ENCODE measurements at places on chromosomes 2 and 18. TPM values are rescaled to one million over a fixed set of nuclear protein-coding genes. Genes with fewer than 3 reads are reported as not detected.

PER2 gene
- 2.2 TPM for total RNA-seq

AGPS gene
- 66.6 TPM for total RNA-seq

FAM117B gene
- 2.4 TPM for total RNA-seq

WDR12 gene
- total RNA-seq, result 206 TPM

ARHGEF33 gene
- total RNA-seq, result not detected

ANKRD62 gene
- 0.29 TPM for total RNA-seq

CCDC142 gene
- total RNA-seq, result 10.9 TPM

DNA sequence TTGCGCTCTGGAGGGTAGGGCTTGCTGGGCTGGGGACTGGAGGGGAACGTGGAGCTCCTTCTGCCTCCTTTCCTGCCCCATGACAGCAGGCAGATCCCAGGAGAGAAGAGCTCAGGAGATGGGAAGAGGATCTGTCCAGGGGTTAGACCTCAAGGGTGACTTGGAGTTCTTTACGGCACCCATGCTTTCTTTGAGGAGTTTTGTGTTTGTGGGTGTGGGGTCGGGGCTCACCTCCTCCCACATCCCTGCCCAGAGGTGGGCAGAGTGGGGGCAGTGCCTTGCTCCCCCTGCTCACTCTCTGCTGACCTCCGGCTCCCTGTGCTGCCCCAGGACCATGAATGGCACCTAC is 4.3 kb downstream of the GPR35 start:
- DNase-seq, result no peak

- DNase-seq, result no peak
Observed at GRCh38 chr2:106096299-106097037, 97.6 kb downstream of the UXS1 start.

DNA sequence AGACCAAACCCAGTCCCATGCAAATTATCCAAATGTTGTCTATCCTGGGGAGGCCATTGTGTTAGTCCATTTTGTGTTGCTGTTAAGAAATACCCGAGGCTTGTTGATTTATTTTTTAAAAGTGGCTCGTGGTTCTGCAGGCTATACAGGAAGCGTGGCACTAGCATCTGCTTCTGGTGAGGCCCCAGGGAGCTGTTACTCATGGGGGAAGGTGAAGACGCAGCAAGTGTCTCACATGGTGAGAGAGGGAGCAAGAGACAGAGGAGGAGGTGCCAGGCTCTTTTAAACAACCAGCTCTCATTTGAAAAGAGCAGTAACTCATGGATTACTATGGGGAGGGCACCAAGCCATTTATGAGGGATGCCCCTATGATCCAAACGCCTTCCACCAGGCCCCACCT is 80.3 kb upstream of the ARL4C start:
- no peak for DNase-seq

DNA sequence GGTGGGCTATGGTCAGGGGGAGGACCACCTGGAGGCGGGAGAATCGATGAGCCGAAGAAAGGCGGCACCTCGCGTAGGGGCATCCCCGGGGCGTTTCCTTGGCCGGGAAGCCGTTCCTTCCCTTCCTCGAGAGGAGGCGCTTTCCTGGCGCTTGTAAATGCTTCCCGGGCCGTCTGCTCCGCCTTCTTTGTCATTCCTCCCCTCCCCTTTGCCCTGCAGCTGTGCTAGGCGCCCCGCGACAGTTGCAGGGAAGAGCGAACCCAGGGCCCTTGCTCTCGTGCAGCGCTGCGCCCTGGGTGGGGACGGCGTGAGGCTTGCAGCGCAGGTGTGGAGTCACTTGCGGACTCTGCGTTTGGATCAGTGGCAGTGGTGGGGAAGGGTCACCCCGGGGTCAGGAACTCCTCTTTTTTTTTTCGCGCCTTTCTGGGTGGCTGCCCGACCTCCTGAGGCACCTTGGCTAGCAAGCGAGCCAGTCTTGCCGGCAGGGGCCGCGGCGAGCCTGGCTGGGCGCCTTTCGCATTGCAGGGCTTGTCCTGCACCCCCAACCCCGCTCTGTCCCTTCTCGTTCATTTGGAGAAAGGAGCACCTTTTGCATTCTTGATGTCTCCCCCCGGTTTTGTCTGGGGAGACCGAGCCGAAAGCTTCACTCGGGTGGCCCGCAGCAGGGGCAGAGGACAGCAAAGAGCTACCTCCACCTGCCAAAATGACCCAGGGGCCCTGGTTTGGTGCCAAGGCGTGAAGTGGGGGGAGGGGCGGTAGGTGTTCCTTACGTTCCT is 858 bp downstream of the KCNS3 start:
- peak; percentile 86 for DNase-seq

GRCh38 chr2:223109341-223109740 is 57.4 kb downstream of the KCNE4 start:
- no peak for DNase-seq

DNA sequence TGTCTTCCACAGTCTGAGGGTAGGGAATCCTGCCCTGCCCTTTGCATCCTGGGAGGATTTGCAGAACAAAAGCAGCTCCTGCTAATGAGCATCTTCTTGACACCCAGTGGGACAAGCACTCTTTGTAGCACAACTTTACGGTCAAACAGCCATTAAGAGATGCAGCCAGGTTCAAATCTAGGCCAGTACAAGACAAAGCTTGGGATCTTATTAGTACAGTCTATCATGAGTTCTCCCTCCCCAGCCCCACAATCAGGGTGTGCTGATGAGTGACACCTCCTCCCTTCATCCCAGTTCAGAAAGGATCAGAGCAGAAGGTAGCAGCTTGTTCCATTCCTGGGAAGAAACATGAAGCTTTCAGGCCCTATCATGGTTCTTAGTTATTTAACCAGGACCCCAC is 41.9 kb downstream of the MARCO start:
- DNase-seq, result no peak

DNA sequence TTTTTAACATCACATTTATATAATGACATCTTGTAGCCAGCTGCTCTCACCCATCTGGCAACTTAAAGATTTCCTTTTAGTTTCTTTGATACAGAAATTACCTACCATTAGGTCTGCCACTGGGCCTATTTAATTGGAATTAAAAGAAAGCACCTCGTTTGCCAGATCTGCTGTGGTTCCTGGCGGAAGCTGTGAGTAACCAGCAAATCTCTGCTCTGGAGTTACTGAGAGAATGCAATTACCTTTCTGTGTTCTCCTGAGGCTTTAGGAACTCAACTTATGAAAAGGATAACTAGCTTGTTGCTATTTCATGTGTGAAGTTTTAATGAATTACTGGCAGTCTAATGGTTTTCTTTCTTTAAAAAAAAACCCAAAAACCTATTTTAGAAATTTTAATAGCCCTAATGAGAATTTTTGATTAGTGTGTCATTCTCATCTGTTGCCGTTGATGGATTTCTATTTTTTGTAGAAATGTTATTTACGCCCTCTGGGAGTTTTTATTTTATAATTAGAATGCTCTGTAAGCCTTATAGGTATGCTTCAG is 69.7 kb upstream of the LYPD6B start:
- DNase-seq, result no peak

DNA sequence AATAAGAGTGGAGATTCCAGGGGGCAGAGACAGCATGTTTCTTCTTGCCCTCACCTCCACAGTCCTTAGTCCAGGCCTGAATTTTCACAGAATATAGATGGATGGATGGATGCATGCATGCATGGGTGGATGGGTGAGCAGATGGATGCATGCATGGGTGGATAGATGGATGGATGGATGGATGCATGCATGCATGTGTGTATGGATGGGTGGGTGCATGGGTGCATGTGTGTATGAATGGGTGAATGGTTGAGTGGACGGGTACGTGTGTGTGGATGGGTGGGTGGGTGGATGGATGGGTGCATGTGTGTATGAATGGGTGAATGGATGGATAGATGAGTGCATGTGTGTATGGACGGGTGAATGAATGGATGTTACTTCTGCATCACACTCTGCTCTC is 153.3 kb downstream of the CELF4 start:
- DNase-seq, result no peak

GRCh38 chr2:37610638-37611289 is 60.7 kb downstream of the CDC42EP3 start:
- DNase-seq, result no peak

GRCh38 chr2:46821600-46821999 is 94.0 kb downstream of the MCFD2 start:
- no peak for DNase-seq

DNA sequence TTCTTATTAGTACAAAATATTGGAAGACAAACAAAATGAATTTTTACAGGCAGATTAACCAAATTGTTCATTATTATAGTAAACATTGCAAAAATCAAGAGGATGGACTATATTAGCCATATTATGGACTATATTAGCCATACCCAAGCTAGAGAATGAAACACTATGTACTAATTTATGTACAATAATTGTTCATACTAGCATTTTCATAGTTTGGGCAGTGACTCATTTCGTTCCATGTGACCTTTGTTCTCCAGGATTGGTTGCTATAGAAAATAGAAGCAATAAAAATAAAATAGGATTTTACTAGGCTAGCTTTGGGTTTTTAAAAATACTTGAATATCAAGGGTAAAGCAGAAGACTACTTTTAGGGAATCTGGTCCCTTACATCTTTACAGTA is 176.8 kb downstream of the ZEB2 start:
- no peak for DNase-seq

- no peak for DNase-seq
Observed at GRCh38 chr2:184904991-184905390, 306.7 kb downstream of the ZNF804A start.

GRCh38 chr2:85230679-85231467 is 96.9 kb downstream of the TGOLN2 start:
- no peak for DNase-seq

GRCh38 chr2:177816766-177817165 is 255.8 kb downstream of the PDE11A start:
- DNase-seq, result no peak

GRCh38 chr2:191758518-191759507 is 80.9 kb downstream of the NABP1 start:
- DNase-seq, result peak; percentile 77

GRCh38 chr2:127110985-127111384 is 4.0 kb upstream of the BIN1 start:
- no peak for DNase-seq

DNA sequence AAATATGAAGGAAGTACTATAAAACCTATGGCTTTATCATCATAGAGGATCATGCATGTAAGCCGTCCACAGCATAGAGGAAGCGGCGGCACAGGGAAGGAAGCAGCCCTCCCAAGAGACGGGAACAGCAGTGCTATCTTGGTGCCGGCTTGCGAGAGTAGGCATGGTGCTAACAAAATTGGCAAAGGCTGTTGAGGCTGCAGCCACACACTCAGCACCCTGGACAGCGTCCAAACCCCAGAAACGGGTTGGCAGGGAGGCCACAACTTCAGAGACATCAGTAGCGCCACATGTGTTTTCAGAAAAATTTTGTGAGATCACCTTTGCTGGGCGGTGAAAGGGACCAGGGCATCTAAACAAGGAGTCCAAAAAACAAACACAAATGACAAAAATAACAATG is 37.7 kb downstream of the NETO1 start:
- no peak for DNase-seq

DNA sequence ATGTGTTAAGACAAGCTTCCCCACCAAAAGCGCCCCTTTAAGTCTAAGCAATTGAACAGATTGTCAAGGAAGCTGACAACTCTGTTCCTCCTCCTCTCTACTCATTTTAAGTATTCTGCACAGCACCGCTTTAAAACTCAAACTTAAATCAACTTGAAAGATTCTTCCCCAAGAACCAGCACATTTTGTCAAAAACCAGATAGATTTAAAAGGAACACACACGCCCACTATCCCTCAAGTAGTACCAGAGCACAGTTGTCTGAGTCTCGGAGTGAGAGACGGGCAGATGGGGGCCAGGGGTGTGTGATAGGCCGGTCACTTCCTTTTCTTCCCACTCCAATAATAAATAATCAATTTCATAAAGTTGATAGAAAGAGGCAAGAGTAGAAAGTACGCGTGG is 67.7 kb upstream of the POU3F3 start:
- DNase-seq, result no peak

DNA sequence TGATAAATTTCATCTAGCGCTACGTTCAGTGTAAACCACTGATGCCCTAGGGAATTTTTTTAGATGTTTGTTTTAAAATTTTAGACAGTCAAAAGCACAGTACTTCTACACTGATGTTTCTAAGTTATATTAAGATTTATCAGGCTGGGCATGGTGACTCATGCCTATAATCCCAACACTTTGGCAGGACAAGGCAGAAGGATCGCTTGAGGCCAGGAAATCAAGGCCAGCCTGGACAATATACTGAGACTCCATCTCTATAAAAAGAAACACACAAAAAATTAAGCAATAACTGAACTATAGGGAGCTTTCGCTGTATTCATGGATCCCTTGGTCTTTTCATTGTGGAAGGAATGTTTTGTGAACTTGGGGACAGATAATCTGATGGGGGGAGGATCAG is 50.6 kb upstream of the MAPRE2 start:
- peak; percentile 11 for DNase-seq

DNA sequence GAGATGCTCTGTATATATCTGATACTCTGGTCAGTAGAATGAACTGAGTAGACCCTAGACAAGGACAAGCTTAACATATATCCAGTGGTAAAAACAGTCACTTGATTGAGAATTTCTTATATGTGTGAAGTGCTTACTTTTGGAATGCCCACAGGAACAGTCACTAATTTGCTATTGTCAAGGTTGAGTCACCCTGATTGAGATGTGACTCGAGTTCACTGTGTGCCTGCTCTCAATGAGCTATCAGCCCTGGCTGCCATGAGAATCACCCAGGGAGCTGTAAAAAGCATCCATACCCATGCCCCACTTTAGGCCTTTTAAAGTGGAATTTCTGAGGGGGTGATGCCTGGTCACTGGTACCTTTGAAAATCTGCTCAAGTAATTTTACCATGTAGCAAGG is 283.7 kb downstream of the SUCLG1 start:
- DNase-seq, result no peak

GRCh38 chr2:124343827-124344498 is 318.9 kb downstream of the CNTNAP5 start:
- no peak for DNase-seq

DNA sequence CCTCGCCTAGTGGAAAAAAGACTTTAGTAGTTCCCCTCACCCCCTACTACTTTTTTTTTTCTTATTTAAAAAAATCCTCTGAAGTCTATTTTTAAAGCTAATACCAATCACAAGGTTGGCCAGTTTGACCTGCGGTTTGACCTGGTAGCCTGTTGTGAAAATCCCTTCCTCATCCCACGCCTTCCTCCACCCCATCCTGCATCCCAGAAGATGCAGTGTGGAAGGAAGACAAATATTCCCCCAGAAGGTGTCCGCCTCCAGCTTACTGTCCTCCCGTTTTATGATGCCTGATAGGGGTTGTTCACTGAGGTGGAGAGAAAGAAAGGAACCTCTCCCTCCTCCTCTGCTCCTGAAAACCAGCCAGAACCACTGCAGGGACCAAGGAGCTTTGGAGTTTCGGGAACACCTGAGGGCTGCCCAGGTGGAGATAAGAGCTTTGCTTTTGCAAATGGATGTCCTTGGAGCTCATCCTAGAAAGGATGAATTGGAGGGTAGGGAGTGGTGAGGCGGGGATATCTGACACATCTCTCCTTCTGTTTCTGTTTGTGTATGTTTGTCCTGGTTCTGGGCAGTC is 909 bp downstream of the ATP6V1C2 start:
- DNase-seq, result no peak

- no peak for DNase-seq
Observed at GRCh38 chr2:239455436-239456203, 54.8 kb upstream of the HDAC4 start.
